ENCODE measurements at places on chromosomes 1 and 21.

DNA sequence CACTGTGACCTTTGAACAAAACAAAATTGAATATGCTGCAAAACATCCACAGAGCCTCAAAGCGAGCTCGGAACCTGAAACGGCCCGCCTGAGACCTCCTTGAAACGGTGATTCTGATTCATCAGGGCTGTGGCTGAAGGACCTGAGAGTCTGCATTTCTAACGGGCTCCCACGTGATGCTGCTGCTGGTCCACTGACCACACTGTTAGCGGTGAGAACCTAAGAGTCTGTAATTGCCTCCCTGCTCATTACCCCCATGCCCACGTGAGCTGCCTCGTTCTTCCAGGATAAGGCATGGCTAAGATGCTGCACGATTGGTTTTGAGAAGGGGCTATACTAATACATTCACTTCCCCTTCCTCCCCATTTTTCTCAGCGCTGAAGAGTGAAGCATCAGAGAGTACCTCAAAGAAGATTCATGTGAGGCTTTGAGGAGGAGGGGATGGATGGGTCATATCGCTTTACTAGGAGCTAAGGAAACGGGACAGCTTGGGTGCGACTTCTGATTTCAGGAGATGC is 9.7 kb downstream of the TLR5 start:
- DNase-seq: no peak

- no peak for DNase-seq
These were observed 23.8 kb upstream of the IFNAR1 start for GRCh38 chr21:33300701-33301631.

GRCh38 chr1:90100566-90100965 is 105.7 kb downstream of the ZNF326 start:
- DNase-seq: peak; percentile 7

GRCh38 chr1:66752671-66753371 is 562 bp downstream of the DYNLT5 start:
- DNase-seq: no peak

DNA sequence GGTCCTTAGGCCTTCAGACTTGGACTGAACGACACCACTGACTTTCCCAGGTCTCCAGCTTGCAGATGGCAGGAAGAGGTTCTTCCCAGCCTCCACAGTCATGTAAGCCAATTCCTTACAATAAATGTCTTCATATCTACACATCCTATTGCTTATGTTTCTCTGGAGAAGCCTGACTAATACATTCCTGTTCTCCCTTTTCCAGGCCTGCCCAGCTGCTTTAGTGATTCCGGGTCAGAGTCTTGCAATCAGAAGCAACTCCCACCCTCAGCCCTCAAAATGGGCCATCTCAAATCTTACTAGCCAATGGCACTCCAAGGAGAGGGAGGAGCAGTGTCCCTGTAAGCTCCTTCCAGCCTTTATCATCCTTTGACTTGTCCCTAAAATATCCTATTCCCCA is 16.4 kb upstream of the CPT2 start:
- no peak for DNase-seq

DNA sequence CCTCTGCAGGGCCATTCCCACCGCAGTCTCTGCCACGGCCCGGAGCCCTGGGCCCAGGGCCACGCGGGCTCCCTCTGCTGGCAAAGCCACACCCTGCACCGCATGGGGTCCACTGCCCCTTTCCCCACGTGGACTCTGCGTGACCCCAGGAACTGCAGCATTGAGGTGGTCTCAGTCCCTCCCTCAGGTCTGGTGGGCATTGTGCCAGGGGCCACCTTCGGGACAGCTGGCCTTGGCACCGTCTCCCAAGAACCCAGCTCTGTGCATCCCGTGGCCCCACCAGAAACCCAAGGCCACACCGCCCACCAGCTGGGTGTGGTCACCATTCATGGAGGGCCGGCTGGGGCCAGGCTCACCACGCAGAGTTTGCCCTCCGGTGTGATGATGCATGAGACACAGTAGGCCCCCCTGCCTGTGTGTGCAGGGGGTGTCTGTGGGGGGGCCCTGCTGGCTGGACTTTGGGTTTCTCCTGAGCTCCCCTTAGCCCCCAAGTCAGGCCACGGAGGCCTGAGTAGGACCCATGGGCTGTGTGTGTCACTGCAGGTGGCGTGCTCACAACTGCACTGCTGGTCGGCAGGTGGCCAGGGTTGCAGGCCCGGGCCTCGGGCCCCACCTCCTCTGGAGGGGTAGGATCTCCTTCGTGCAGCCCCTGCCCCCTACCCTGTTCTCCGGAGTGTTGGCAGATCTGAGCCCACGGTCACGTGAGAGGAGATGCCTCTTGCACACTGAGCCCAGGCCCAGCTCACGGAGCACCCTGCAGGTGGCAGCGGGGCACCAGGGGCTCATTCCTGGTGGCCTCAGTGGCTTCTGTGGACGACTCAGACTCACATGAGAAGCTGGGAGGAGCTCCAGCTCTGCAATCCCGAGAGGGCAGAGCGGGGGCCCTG is 5.8 kb downstream of the VWA1 start:
- peak; percentile 32 for DNase-seq

- peak; percentile 42 for DNase-seq
These were observed 32.5 kb upstream of the FHAD1 start for GRCh38 chr1:15214527-15214926.

GRCh38 chr21:42583477-42584295 is 69.7 kb upstream of the PDE9A start:
- DNase-seq: no peak

GRCh38 chr1:244801246-244801645 is 34.2 kb upstream of the COX20 start:
- no peak for DNase-seq

GRCh38 chr1:115052454-115053083 is 22.9 kb downstream of the TSHB start:
- peak; percentile 55 for DNase-seq

DNA sequence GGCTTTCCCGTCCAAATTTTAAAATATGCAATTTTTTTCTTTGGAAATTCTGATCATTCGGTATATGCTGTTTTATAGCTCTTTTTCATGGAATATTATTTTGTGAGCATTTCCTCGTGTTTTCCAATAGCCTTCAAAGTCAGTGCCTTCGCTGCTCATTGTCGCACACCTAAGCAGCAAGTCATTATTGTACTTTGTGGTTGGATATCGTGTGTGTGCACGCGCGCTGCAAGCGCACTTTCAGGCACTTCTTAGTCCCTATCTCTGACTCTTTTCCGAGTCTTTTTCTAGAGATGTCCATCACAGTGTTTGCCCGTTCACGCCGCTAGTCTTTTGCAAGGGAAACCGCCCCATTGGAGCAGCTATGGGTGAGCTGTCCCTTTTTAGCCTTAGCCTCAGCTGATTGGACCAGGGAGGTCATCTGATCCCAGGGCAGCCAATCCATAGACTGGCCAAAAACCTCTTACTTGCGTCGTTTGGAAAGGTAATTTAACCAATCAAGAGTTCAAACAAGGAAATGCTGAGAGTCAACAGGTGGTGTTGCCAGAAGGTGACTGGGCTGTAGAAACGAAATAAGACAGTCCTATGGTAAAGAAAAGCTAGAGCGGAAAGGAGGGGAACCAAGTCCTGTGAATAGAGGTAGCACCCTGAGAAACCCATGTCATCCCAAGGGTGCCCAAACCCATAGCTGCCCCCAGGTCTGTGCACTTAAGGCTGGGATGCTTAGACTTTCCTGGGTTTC is 710 bp upstream of the HYI start:
- peak; percentile 80 for DNase-seq

DNA sequence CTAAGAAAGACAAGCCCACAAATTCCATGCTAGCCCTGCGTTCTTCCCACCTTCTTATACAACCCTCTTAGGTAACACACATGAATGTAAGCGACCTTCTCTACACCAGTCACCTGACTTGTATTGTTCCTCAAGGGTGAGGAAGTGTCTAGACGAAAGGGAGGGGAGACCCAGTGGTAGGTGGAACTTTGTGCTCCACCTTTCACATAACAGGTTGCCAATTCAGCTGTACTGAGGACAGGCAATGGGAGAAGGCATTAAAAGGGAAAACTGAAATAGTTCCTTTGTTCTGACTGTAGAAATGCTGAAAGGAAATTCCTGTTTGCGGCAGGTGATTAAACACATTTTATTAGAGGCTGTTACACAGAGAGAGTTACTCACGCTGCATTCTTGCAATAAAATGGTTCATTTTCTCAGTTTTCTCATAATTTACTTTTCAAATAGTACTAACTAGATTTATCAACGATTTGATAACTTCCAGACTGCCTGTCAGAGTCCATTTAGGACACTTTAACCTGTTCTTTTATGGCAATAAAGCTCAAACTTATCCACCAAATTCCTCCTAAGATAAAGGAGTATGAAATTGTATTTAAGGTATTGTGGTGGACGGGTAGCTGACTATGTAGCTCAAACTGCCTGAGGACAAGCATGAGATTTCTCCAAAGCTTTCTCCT is 17.8 kb upstream of the CHRM3 start:
- DNase-seq: no peak

- peak; percentile 45 for DNase-seq
These were observed 20.3 kb downstream of the TGFB2 start for GRCh38 chr1:218365226-218365999.

Data from EL (cell line).